Naive thymus-derived CD8-positive, alpha-beta T cell (primary cell): ENCODE measurements at places on chromosomes 1 and 21. TPM values are rescaled to one million over a fixed set of nuclear protein-coding genes. Genes with fewer than 3 reads are reported as not detected.

- DNase-seq: no peak
These were observed 304.5 kb downstream of the TTLL7 start for GRCh38 chr1:83694449-83694848.

GRCh38 chr1:162062542-162063015 is 6.9 kb upstream of the NOS1AP start:
- DNase-seq: no peak

S100A8 gene
- total RNA-seq: not detected

DNA sequence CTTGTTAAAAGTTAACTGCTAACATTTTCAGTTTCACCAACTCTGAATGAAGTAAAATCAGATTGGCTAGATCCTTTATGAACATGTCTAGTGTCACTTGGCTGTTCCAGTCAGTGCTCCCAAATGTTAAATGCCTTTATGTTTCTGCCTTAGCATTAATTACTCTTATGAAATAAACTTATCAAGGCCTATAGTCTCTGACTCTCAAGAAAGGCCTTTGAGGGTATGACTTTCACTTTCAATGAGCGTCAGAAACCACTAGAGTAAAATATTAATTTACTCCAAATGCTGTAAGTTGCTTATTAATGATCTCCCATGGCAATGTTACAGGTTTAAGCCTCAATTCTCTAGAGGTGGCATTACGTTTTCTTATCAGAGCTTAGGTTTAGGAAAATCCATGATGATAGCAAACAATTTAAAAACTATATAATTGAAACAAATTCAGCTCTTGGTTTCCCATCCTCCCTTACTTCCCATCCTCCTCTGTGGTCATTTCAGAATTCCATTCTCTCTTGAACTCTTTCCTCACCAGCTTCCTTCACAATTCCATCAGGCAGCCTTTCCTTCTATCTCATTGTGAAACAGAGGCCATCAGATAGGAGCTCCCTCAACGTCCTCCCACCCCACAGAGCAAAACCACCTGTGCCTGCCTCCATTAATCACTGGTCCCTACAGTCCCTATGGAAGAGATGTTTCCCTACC is 108.6 kb upstream of the COP1 start:
- no peak for DNase-seq

HES4 gene
- not detected for total RNA-seq

FUCA1 gene
- total RNA-seq: 18.4 TPM

CD1E gene
- not detected for total RNA-seq

DNA sequence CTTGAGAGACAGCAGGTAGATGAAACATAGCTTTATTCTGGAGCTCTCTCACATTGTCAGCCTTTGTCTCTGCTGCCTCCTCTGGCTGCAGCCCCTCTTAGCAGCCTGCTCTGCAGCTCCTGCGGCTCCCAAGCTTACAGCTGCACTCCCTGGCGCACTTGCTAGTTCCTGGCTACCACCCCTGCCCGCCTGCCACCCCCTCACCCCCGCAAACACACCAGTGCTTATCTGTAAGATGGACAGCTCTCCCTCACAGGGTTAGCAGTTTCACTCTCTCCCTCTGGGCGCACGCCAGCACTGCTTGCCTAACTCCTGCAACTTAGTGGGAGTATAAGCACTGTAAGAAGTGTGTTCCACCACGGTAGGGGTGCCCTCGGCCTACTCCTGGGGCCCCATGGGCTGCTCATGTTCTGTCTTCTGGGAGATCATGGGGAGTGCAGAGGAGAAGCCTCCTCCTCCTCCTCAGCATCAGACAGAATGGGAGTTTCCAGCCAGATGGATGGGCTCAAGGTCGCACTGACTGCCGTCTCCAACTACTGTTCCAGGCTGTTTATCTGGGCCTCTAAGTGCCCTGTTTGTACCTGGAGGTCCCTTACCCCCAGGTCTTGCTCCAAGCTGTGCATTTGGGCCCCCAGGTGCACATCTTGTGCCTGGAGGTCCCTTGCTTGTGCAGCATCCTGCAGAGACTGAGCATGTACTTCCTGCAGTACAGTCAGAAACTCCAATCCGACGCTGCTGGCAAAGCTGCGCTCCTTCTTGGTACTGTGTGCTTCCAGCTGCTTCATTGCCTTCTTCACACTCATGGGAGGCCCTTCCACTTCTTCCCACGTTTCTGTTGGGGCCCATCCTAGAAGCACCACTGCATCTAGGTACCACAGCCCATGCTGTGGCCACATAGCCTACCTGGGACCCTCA is 1388.1 kb downstream of the AMY1C start:
- no peak for DNase-seq

DIPK1A gene
- total RNA-seq: 14.8 TPM

DNA sequence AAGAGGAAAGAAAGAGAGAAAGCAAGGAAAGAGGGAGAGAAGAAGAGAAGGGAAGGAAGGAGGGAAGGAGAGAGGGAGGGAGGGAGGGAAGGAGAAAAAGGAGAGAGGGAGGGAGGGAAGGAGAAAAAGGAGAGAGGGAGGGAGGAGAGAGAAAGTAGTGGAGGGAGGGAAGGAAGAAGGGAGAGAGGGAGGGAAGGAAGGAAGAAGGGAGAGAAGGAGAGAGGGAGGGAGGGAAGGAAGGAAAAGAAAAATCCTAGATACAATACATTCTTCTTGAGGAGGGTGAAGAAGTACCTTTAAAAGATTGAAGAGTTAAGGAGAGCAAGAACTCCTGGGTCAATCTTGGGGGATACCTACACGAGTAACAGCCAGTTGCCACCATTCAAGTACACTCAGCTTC is 29.2 kb downstream of the MCOLN2 start:
- DNase-seq: no peak

KCNQ4 gene
- 0.18 TPM for total RNA-seq
